ENCODE measurements at places on chromosomes 1 and 21.
A peak's percentile ranks its signal among the peaks of the same experiment; 100 is the strongest.

DNA sequence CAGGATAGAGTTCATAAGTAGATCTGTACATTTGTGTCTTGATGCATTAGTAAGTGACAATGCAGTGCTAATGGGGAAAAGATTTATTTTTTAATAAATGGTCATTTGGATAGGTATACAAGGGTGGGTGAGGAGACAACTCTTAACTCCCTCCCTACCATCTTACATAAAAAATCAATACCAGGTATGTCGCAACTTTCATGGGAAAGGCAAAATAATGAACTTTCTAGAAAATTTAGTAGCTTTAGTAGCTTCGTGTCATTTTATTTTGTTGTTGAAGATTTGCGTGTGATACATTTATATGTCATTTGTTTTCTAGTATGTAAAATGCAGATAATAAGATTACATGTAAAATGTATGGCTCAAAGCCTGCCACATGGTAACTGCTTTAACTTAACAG lies 310.8 kb downstream of the RYR2 start:
- no peak overlapping the region for H3K27ac ChIP-seq
- no peaks in the 10 kb centered on the region for H3K4me1 ChIP-seq
- no peaks in the 10 kb centered on the region for H3K36me3 ChIP-seq
- no peak for DNase-seq
- no peak overlapping the region for H3K4me3 ChIP-seq
- H3K27me3 ChIP-seq, result no peaks in the 10 kb centered on the region

DNA sequence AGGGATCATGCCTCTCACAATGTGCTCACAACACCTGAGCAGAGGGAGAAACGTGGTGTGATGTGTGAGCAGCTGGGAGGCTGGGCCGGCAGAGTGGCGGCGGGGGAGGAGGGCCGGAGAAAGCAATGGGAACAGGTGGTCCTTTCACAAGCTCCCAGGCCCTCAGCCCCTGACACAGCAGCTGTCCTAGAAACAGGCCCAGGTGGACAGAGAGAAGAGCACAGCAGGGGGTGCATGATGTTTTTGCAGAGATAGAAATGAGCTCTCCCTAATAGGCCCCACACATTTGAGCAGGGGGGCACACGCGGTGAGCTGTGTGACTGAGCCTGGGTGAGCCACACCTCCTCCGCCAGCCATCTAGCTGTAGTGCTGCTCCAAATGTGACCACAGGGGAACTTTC lies 7.6 kb upstream of the RGS16 start:
- H3K4me1 ChIP-seq, result peaks cover 31% of the 10 kb centered on the region
- H3K36me3 ChIP-seq, result no peaks in the 10 kb centered on the region
- H3K27me3 ChIP-seq, result no peaks in the 10 kb centered on the region
- H3K27ac ChIP-seq, result no peak overlapping the region

GRCh38 chr1:41242342-41243078 lies 404 bp upstream of the SCMH1 start:
- peaks cover 42% of the 10 kb centered on the region for H3K4me1 ChIP-seq
- H3K4me3 ChIP-seq, result peak overlapping the region; percentile 98
- no peaks in the 10 kb centered on the region for H3K36me3 ChIP-seq
- no peak for DNase-seq
- H3K27ac ChIP-seq, result peak overlapping the region; percentile 97

- H3K27ac ChIP-seq, result no peak overlapping the region
- no peak for DNase-seq
- peaks cover 5% of the 10 kb centered on the region for H3K4me1 ChIP-seq
Measured at GRCh38 chr1:246787781-246788513, 63.7 kb downstream of the SCCPDH start.

GRCh38 chr1:228082918-228083870 lies 686 bp downstream of the ARF1 start:
- H3K27ac ChIP-seq, result peak overlapping the region; percentile 100
- no peak for DNase-seq
- peaks cover 68% of the 10 kb centered on the region for H3K4me1 ChIP-seq
- H3K27me3 ChIP-seq, result no peaks in the 10 kb centered on the region
- no peaks in the 10 kb centered on the region for H3K36me3 ChIP-seq
- H3K4me3 ChIP-seq, result peak overlapping the region; percentile 100

DNA sequence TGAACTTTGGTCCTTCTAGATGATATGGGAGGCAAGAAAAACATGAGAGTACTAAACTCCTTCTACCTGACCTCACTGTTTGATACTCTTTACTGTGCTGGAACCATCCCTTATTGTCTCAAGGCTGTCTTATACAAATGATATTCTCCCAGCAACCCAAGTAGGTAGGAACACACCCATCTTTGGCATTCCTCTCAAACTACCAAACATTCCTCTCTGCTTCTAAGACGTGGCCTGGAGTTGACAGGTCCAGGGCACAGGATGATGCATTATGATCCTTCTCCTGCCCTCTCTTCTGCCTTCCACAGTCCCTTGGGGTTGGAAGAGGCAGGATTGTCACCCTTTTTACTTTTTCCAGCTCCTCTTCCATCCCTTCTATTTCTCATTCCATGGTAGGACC lies 90.5 kb downstream of the SPATA17 start:
- DNase-seq, result no peak
- no peak overlapping the region for H3K4me3 ChIP-seq
- H3K36me3 ChIP-seq, result no peaks in the 10 kb centered on the region
- no peaks in the 10 kb centered on the region for H3K4me1 ChIP-seq
- H3K27ac ChIP-seq, result no peak overlapping the region

DNA sequence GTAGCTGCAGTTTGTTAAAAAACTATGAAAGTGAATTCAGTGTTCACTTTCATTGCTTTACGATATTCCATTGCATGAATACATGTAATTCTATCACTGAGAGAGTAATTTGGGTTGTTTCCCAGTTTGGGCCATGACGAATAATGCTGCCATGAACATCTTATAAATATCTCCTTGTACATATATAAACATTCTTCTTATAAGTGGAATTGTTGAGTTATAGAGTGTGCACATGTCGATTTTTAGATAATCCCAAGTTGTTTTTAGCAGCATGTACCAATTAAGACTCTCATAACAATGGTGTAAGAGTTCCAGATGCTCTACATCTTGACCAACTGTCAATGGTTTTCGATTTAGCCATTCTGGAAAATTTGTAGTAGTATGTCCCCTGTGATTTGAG lies 40.9 kb downstream of the ALG6 start:
- no peaks in the 10 kb centered on the region for H3K4me1 ChIP-seq
- no peak overlapping the region for H3K27ac ChIP-seq
- DNase-seq, result no peak
- H3K4me3 ChIP-seq, result no peak overlapping the region

DNA sequence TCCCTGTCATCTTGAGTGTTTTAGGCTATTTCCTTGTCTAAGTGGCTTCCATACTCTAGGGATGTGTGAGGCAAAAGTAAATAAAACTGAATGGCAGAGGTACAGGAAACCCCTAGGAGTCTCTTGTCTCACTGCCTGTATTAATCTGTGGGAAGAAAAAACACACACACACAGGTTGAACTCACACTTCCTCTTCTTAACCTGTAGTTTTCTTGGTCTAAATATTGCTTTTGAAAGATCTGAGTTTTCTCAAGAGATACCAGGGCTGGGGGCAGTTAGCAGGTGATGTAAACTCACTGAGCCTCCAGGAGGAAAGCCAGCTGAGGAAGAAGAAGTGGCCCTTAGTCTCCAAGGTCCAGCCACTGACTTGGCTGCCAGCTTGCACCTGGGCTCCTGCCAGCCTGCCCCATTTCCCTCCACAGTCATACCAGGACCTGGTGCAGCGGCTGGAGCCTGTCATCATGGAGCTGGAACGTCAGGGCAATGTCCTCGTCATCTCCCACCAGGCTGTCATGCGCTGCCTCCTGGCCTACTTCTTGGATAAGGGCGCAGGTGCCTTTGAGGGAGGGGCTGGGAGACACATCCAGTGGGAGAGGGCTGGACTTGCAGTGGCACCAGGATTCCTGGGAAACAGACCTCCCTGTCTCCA lies 16.9 kb downstream of the PFKFB2 start:
- no peaks in the 10 kb centered on the region for H3K4me1 ChIP-seq
- H3K36me3 ChIP-seq, result peaks cover 3% of the 10 kb centered on the region
- no peak overlapping the region for H3K4me3 ChIP-seq
- H3K27ac ChIP-seq, result no peak overlapping the region

DNA sequence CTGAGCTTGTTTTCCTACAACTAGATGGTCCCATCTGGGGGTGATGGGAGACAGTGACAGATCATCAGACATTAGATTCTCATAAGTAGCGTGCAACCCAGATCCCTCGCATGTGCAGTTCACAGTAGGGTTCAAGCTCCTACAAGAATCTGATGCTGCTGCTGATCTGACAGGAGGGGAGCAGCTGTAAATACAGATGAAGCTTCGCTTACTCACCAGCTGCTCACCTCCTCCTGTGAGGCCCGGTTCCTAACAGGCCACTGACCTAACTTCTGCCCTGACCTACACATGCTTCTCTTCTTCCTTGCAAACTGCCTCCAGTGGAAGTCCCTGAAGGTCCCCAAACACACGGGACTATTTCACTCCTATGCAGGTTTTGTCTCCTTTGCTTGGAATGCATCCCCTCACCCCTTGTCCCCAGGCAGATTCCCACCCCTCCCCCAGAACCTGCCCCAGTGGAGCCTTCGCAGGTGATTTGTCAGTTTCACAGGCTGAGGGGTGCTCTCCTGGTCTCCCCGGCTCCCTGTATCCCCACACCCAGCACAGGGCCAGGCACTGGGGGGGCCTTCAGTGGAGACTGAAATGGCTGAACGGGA lies 5.7 kb upstream of the ZBTB48 start:
- DNase-seq, result no peak
- no peaks in the 10 kb centered on the region for H3K27me3 ChIP-seq
- H3K4me3 ChIP-seq, result no peak overlapping the region
- H3K36me3 ChIP-seq, result no peaks in the 10 kb centered on the region
- no peak overlapping the region for H3K27ac ChIP-seq

DNA sequence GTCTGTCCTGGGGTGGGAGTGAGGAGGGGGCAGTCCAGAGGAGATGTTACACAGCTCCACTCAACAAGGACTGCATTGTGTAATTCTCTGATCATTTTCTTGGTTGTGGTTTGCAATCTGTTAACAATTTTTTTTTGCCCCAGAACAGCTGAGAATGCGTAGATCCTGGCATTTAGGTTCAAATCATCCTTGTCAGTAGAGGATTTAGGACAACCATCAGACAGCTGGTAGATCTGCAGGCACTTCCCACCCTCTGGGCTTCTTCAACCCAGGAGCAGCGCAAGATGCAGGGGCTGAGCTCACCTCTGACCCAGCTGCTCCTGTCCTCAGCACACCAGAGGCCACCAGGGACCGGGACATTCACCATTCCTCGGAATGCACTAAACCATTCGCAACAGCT lies 13.5 kb downstream of the BCAR3 start:
- no peak for DNase-seq
- no peaks in the 10 kb centered on the region for H3K36me3 ChIP-seq
- H3K4me1 ChIP-seq, result peaks cover 22% of the 10 kb centered on the region
- H3K27me3 ChIP-seq, result no peaks in the 10 kb centered on the region

- H3K4me1 ChIP-seq, result no peaks in the 10 kb centered on the region
- DNase-seq, result no peak
- H3K27me3 ChIP-seq, result no peaks in the 10 kb centered on the region
- H3K36me3 ChIP-seq, result no peaks in the 10 kb centered on the region
- no peak overlapping the region for H3K27ac ChIP-seq
- H3K4me3 ChIP-seq, result no peak overlapping the region
Measured at GRCh38 chr1:152148051-152148450, 11.0 kb downstream of the RPTN start.

DNA sequence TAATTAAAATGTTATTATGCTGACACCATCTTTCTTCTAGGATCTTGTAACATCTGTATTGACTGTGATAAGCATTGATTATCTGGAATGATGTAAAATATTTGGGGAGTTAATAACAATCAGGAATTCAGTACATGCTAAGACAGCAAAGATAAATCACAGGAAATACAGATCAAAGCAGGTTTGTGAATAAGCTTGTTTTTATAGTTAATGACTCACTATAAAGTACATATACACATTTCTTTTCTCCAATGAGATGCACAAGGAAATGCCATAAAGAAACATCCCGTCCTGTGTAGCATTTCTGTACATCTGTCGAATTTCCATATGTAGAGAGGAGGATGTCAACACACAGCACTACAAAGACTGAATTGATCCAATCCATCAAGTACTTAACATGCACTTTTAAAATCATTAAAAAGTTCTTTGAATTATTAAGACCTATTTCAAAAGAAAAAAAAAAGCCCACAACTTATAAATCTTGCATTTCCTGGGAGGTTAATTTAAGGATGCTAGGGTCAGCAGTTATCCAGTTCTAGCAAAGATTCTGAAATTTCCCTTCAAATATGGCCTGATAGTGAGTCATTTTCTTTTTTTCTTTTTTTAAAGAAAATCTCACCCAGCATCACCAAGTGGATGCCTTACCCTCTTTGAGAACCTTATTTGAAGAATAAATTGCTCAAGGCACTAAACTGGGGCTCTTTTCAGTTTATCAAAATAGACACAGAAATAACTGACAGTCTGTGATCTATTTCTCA lies 243.2 kb upstream of the NR5A2 start:
- no peaks in the 10 kb centered on the region for H3K36me3 ChIP-seq
- no peak overlapping the region for H3K27ac ChIP-seq
- DNase-seq, result no peak
- H3K4me3 ChIP-seq, result no peak overlapping the region
- no peaks in the 10 kb centered on the region for H3K4me1 ChIP-seq
- H3K27me3 ChIP-seq, result no peaks in the 10 kb centered on the region

DNA sequence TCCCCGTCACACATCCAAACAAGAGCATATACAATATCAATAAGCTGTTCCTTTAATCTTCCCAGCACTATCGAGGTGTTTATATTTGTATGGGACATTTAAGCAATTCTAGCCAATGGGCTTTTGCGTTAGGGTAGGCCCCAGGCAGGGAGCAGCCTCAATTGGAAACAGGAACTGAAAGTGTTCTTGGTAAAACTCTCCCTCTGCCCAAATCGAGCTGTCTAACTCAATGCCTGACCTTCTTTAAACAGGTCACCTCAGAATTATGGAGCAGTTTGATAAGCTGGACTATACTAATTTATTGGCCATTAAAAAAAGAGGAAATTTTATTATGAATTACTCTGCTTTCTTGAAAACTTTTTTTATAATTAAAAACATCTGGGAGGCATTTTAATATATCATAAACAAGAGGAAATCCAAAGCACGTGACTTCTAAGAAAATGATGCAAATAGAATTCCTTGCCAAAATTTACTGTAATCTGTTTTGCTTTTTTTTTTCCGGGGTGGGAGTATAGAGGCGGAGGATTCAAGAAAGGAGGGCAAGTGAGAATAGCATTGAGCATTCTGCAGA lies 498.1 kb downstream of the LMO4 start:
- H3K4me3 ChIP-seq, result peak overlapping the region; percentile 4
- no peak for DNase-seq
- no peaks in the 10 kb centered on the region for H3K4me1 ChIP-seq
- no peaks in the 10 kb centered on the region for H3K36me3 ChIP-seq
- no peak overlapping the region for H3K27ac ChIP-seq
- no peaks in the 10 kb centered on the region for H3K27me3 ChIP-seq

- no peak for DNase-seq
- peak overlapping the region; percentile 41 for H3K4me3 ChIP-seq
- H3K27me3 ChIP-seq, result no peaks in the 10 kb centered on the region
- peaks cover 91% of the 10 kb centered on the region for H3K4me1 ChIP-seq
Measured at GRCh38 chr21:41926117-41926806, 27.6 kb downstream of the C2CD2 start.
